ENCODE measurements at places on chromosomes 3 and 15. TPM values are rescaled to one million over a fixed set of nuclear protein-coding genes. Genes with fewer than 3 reads are reported as not detected.

DNA sequence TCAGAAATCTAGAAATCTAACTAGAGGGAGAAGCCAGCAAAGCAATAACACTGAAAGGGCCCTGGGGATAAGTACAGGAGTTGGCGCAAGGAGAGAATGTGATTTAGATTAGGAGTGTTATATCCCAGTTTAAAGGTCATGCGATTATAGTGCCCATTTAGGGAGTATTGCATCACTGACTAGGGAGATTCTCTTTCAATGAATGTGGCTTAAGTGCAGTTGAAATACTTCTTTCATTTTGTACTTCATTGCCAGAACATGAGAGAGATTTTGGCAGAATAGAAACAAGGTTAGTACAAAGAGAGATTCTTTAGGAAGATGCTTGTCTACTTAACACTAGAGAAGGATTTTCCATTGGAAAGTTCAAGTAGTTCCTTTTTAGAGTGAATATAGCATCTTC lies 13.9 kb downstream of the ROBO2 start:
- no peak for DNase-seq

DNA sequence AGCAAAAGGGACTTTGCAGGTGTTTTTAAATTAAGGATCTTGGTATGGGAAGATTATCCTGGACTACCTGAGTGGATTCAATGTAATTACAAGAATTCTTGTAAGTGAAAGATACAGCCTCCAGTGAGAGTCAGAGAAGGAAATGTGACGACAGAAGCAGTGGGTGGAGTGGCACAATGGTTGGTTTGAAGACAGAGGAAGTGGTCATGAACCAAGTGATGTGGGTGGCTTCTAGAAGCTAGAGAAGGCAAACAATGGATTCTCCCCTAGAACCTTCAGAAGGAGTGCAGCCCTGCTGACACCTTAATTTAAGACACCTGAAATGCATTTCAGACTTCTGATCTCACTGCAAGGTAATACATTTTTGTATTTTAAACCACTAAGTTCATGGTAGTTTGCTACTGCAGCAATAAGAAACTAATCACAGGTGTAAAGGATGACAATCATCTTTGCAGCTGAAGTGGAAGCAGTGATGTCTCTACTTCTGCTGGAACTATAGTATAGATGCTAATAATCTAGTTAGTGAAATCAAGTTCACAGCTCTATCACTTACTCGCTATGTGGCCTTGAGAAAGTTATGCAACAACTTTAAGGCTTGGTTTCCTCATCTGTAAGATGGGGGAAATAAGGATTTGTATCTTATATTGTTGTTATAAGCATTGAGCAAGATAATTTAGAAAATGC lies 403.4 kb upstream of the SUCLG2 start:
- no peak for DNase-seq

DNA sequence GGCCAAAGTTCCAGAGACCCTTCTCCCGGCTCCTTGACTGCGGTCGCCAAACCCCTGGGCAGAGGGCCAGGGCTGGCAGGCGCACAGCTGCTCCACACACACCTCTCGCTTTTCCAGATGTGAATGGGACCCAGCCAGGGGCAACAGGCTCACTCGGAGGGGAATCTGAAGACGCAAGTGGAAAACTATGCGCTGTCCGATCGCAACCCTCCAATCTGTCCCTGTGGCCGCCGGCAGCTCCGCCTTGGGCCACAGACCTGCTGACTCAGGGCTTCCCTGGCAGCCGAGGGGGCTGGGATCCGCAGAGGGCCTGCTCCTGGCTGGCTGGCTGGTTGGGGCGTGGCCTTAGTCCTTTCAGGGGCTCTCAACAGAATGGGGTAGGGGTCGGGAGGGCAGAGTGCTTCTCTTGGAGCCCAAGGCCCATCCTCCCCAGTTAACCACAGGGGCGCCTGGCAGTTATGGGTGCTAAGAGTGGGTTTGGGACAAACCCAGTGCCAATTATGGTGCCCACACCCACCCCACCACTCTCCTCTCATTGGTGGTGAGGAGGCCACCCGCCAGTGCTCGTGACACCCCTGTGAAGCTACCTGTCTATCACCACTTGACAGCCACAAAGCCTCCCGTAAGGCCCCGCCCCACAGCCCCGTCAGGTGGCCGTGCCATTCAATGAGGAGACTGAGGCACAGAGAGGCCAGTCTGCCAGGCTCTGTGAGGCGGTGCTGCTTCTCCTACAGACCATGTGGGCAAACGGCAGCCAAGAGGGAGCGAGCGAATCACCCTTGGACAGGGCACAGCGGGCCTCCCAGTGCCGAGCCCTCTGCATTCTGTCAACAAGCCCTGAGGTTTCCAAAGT lies 53.8 kb downstream of the IQSEC1 start:
- peak; percentile 86 for DNase-seq

GOLGA8S gene
- 0.32 TPM for total RNA-seq

DNA sequence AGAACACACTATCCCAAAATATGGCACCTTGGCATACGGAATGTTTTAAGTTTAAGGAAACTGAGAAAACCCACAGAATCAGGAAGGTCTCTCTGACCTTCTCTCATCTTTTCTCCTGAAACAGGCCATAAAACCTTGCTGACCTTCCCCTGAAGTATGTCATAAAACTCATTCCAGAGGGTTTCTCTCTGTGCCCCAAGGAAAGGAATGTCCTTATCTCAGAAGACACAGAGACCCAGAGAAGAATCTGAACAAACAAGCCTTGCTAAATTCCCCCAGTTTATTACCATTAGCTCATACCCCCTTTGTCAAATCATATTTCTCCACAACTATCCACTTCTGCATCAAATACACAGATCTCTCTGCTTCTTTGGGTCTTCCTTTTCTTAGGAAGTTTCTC lies 603.1 kb downstream of the MCTP2 start:
- no peak for DNase-seq

- DNase-seq, result peak; percentile 77
These were observed 42.1 kb downstream of the GOLGA6A start for GRCh38 chr15:74040109-74040850.

DNA sequence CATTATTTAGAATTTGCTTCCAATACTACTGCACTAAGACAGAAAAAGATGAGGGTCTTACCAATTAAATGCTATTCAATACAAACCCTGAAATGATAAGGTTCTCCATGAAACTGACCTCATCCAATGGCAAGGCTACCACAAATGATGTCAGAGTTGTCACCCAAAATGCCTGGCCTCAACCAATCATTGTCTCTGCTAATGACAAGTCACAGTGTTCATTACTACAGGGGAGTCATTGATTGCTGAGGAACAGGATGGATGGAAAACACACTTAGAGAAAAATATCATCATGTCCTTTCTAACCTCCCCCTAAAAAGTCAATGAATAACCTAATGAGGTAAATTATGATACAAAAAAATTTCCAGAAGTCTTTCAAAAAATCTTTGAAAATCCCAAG lies 91.0 kb downstream of the FOXP1 start:
- DNase-seq, result no peak

DNA sequence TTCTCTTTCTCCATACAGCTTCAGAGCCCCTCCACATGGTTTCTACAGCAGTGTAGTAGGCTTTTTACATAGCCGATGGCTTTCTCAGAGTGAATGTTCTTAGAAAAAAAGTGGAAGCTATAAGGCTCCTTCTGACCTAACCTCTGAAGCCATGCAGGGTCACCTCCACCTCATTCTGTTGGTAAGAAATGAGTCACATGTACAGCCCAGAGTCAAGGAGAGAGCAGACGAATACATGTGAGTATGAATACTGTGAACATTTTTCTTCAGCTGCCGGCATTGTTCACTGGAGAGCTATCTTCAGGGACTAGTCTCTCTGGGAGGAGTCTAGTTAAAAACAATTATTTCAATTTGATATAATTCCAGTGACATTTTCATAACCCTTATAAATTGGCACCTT lies 68.2 kb upstream of the THRB start:
- no peak for DNase-seq

DNA sequence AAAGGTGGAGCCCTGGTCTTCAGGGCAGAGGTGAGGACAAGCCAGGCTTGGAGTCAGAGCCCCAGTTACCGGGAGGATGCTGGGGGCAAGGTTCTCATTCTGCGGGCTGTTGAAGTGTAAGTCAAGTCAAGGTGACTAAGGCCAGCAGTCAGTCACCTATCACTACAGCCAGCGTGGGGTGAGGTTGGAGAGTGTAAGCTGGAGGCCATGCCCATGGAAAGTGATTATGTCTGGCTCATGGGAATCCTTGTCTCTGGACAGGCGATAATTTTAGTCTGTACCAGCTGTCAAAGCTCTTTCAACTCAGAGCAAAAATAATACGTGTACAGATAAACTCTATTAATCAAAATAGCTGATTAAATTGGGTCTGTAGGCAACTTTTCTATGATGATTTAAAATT lies 143.1 kb downstream of the NR2F2 start:
- no peak for DNase-seq

- DNase-seq, result no peak
These were observed 127.7 kb downstream of the MTHFS start for GRCh38 chr15:79769069-79769481.

GRCh38 chr3:30576946-30577345 lies 29.5 kb upstream of the TGFBR2 start:
- DNase-seq, result no peak

GRCh38 chr15:33045066-33045810 lies 149.3 kb downstream of the FMN1 start:
- no peak for DNase-seq

GRCh38 chr3:87076946-87077345 lies 86.0 kb upstream of the VGLL3 start:
- no peak for DNase-seq

DNA sequence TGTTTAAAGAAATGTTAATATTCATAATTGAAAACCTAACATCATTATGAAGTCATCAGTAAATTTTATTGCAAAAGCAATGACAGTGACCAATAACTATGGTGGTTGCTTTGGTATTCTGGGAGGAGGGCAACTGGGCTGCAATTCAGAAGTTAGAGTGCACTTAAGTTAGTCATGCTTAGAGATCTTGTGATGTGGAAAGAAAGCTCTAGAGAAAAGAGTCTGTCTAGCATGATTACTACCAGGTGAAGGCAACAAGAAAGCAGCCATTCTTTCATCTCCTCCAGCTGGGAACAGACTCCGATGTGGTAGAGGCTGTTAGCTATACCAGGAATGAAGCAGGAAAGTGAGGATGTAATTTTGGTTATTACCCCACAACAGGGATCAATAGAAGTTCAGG lies 625.6 kb downstream of the SI start:
- no peak for DNase-seq

GRCh38 chr3:9248522-9249271 lies 749 bp downstream of the SRGAP3 start:
- DNase-seq, result no peak

GRCh38 chr3:184776916-184777315 lies 35.0 kb upstream of the VPS8 start:
- DNase-seq, result no peak

- no peak for DNase-seq
These were observed 735.4 kb upstream of the GRM7 start for GRCh38 chr3:6125520-6125919.

- no peak for DNase-seq
These were observed 56.9 kb downstream of the MEGF11 start for GRCh38 chr15:66196602-66197001.

- no peak for DNase-seq
These were observed 13.3 kb downstream of the CAV3 start for GRCh38 chr3:8746780-8747345.

DNA sequence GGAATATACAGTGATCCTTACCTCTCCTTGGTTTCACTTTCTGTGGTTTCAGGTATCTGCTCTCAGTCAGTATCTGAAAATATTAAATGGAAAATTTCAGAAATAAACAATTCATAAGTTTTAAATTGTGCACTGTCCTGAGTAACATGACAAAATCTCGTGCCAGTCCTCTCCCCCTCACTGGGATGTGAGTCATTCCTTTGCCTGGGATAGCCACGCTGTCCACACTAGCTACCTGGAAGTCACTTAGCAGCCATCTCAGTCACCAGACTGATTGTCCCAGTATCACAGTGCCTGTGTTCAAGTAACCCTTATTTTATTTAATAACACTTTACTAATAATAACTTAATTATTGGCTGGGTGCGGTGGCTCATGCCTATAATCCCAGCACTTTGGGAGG lies 15.3 kb upstream of the KLHL25 start:
- no peak for DNase-seq

DNA sequence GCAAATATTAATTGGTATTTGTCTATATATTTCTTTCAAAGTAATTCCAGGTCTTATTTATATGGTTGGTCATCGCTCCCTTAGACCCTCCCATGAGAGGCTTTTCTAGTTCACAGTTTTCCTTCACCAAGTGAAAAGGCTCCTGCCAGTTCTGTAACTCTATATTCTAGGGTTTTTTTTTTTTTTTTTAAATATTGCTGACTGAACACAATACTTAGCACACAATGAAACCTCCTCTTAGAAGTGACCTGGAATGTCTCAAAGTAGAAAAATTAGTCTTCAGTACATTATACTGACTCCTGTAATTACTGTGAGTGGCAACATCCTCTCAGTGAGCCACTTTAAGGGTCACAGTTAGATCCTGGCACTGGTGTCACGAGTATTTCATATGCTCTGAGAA lies 48.6 kb upstream of the CDAN1 start:
- DNase-seq, result no peak

- no peak for DNase-seq
These were observed 87.8 kb upstream of the TJP1 start for GRCh38 chr15:29910068-29910467.

MTFMT gene
- total RNA-seq, result 18.1 TPM

GRCh38 chr3:24899373-24899772 lies 404.7 kb upstream of the THRB start:
- no peak for DNase-seq

- DNase-seq, result no peak
These were observed 189.6 kb upstream of the MLF1 start for GRCh38 chr3:158381262-158381868.

DNA sequence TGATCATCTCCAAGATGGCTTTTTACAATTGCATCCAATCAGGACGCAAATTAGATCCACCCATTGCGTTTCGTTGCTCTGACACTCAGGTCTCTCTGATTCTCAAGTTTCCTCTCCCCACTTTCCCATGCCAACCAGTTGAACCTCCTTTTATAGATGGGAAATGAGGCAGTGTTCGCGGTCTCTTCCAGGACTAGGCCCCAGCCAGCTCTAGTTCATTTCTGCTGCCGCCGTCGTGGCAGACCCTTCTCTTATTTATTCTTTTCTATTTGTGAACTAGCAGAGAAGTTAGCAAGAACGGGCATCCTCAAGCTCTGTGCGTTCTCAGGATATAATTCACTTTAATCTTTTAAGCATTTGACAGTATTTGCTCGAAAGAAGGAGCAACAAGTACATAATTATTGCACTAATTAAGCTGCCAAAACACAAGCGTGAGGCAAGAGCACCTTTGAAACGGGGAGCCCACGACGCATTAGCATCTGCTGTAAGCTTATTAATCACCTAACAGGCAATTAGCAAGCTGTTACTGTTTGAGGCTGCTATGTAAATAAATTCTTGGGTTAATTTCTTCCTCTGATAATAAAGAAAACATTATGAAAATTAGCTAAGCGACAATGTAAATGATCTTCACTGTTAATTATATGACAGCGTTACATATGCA lies 246.4 kb upstream of the TLE3 start:
- no peak for DNase-seq

GRCh38 chr3:57803647-57804081 lies 47.6 kb downstream of the SLMAP start:
- DNase-seq, result no peak
